Motor neuron (in vitro differentiated cells): ENCODE measurements at places on chromosomes 11 and 22. TPM values are rescaled to one million over a fixed set of nuclear protein-coding genes. Genes with fewer than 3 reads are reported as not detected.

ANO5 gene
- 13.7 and 14.8 TPM in 2 replicates for total RNA-seq

TNNI2 gene
- total RNA-seq, result not detected in 2 replicates

FAM83F gene
- total RNA-seq, result 0.22 and 0.77 TPM in 2 replicates

BTBD18 gene
- 0.46 and 0.81 TPM in 2 replicates for total RNA-seq

TSGA10IP gene
- 0.18 and 0.57 TPM in 2 replicates for total RNA-seq

FDXACB1 gene
- total RNA-seq, result 3.7 and 4.4 TPM in 2 replicates

PANX3 gene
- not detected in 2 replicates for total RNA-seq

CFAP300 gene
- 0.35 and 1.2 TPM in 2 replicates for total RNA-seq

CST6 gene
- total RNA-seq, result not detected in 2 replicates

SYT7 gene
- 0.23 and 0.77 TPM in 2 replicates for total RNA-seq

KDM4E gene
- total RNA-seq, result 0.15 and 0.32 TPM in 2 replicates

OR52E2 gene
- total RNA-seq, result not detected in 2 replicates

PHLDB1 gene
- total RNA-seq, result 89.7 and 96.4 TPM in 2 replicates

MS4A8 gene
- 0.25 TPM in 1 of 2 replicates, not detected in the other for total RNA-seq

TRIM34 gene
- total RNA-seq, result 0.27 and 0.36 TPM in 2 replicates

CD248 gene
- total RNA-seq, result 5.3 and 6.2 TPM in 2 replicates

PLEKHA7 gene
- 5.4 and 6.4 TPM in 2 replicates for total RNA-seq

OR52I2 gene
- total RNA-seq, result 0.08 and 0.14 TPM in 2 replicates

SCT gene
- not detected in 2 replicates for total RNA-seq

FIBIN gene
- total RNA-seq, result 0.22 and 0.88 TPM in 2 replicates

PEX26 gene
- total RNA-seq, result 9.8 and 10.5 TPM in 2 replicates

DGCR6L gene
- 33.6 and 39.4 TPM in 2 replicates for total RNA-seq

HIPK3 gene
- total RNA-seq, result 47.7 and 50.2 TPM in 2 replicates

MFRP gene
- total RNA-seq, result 0.15 and 0.38 TPM in 2 replicates

KCNJ11 gene
- 1.6 and 1.8 TPM in 2 replicates for total RNA-seq

OR4X1 gene
- total RNA-seq, result not detected in 2 replicates

CTSF gene
- total RNA-seq, result 34.5 and 37.2 TPM in 2 replicates

CNGA4 gene
- total RNA-seq, result 0.14 and 0.45 TPM in 2 replicates

PTH gene
- not detected in 2 replicates for total RNA-seq

APOL2 gene
- total RNA-seq, result 7.2 and 8.6 TPM in 2 replicates

THRSP gene
- 0.61 TPM in 1 of 2 replicates, not detected in the other for total RNA-seq

ANO9 gene
- total RNA-seq, result 3.4 and 4.3 TPM in 2 replicates
